ENCODE measurements at places on chromosomes 13 and 19.

- peak; percentile 22 for DNase-seq
These were observed 39.5 kb downstream of the PCCA start for GRCh38 chr13:100128373-100128772.

DNA sequence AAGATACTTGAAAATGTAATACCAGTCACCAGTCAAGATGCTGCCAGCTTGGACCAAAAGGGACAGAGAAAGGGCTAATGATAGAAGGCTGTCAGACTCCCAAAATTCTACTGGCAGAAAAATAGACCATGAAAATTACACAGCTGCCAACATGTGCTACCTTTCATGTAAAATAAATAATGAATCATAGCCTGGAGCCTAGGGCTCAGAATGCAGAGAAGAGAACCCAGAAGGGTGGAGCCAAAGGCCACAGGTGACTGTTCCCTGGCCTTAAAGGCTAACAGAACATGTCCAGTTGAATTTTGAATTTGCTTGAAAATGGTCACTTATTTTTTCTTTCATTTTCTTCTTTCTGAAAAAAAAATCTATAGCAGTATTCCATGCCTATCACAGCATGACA is 1827.0 kb upstream of the MIR17HG start:
- DNase-seq: no peak

DNA sequence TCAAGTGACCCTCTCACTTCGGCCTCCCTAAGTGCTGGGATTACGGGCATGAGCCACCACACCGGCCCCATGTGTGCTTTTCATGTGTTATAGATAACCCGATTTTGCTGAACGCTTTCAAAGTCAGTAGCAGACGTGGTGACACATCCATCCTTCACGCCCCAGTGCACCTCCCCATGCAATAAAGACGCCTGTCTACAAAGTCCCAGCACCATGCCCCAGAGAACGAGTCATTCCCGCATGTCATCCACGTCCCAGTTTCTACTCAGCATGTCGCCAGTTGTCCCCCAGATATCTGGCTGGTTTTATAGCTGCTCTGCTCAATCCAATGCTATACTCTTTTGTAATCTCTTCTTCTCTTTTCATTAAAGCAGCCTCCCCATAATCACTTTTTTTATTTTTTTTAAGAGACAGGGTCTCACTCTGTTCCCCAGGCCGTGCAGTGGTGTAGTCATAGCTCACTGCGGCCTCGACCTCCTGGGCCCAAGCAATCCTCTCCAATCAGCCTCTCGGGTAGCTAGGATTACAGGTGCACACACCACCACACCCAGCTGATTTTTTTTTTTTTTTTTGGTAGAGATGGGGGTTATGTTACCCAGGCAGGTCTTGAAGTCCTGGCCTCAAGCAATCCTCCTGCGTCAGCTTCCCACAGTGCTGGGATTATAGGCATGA is 42.5 kb downstream of the DNM2 start:
- peak; percentile 47 for DNase-seq

- no peak for DNase-seq
These were observed 24.8 kb upstream of the PLA2G4C start for GRCh38 chr19:48135411-48135810.

All from HEK293T (cell line).